ENCODE measurements at places on chromosomes 4 and X.

DNA sequence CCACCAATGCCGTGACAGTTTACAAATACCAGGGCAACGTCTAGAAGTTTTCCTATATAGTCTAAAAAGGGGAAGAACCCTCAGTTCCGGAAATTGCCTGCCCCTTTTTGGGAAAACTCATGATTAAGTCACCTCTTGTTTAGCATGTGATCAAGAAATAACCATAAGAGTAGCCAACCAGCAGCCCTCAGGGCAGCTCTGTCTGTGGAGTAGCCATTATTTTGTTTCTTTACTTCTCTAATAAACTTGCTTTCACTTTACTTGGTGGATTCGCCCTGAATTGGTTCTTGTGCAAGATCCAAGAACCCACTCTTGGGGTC is 20.0 kb upstream of the HOPX start:
- DNase-seq = no peak

GRCh38 chrX:133346026-133346425 is 69.3 kb downstream of the GPC4 start:
- DNase-seq = no peak

DNA sequence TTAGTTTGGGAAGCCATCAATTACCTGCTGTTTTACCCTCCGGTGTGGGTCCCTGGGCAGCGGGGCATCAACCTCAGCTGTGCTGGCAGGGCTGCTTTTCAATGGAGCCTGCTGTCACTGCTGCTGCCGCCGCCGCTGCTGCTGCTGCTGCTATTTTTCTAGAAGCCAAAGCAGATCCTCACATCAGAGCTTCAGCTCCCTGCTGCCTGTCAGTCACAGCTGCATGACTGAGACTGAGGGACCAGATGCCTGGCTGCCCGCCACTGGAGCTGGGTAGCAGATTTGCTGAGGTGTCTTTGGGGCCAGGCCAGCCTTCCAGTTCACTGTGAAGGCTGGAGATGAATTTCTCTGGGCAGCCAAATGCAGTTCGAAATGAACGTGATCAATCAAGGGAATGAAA is 200.3 kb upstream of the NHS start:
- DNase-seq = no peak

- no peak for DNase-seq
These were observed 15.1 kb upstream of the AFF1 start for GRCh38 chr4:86919561-86920223.

- no peak for DNase-seq
These were observed 913.4 kb downstream of the RPA4 start for GRCh38 chrX:97797076-97797475.

- no peak for DNase-seq
These were observed 87.0 kb downstream of the FAM193A start for GRCh38 chr4:2623442-2623841.

DNA sequence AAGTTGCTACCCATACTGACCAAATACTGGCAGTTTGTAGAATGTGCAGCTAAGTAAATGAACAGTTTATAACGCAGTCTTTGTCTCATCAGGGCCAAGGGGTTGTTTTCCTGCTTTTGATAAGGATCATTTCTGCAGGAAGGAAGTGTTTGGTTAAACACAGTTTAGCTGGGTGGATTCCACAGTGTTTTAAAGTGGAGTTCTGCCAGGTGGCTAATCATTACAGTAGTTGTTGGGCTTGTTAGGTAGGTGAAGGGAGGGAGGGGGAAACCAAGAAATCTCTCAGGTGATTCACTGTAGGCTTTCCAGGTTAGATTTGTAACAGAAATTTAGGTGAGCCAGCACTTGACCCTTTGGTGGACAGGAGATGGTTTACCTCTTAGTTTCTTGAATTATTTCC is 58.1 kb downstream of the FNIP2 start:
- DNase-seq = no peak
